ENCODE measurements at places on chromosomes 12 and 14. TPM values are rescaled to one million over a fixed set of nuclear protein-coding genes. Genes with fewer than 3 reads are reported as not detected.

OTX2 gene
- not detected for total RNA-seq

CIROP gene
- not detected for total RNA-seq

CCDC175 gene
- not detected for total RNA-seq

PTGDR gene
- total RNA-seq: not detected

NEK9 gene
- total RNA-seq: 34.0 TPM

TMTC1 gene
- total RNA-seq: 0.04 TPM

SYT1 gene
- 5.6 TPM for total RNA-seq

RSRC2 gene
- 53.7 TPM for total RNA-seq

SLIRP gene
- 483 TPM for total RNA-seq

NEMP1 gene
- total RNA-seq: 15.6 TPM

ACVRL1 gene
- 0.11 TPM for total RNA-seq

ABCC9 gene
- 0.02 TPM for total RNA-seq

PMCH gene
- total RNA-seq: not detected

NRIP2 gene
- total RNA-seq: not detected

PLEKHG3 gene
- 25.4 TPM for total RNA-seq

SLC5A8 gene
- not detected for total RNA-seq

MMP19 gene
- total RNA-seq: 0.29 TPM

HNF1A gene
- 2.8 TPM for total RNA-seq

OAS2 gene
- total RNA-seq: 0.08 TPM

P2RX7 gene
- total RNA-seq: not detected

XRCC3 gene
- total RNA-seq: 28.4 TPM

PPFIA2 gene
- total RNA-seq: not detected

SERPINA12 gene
- not detected for total RNA-seq

METTL17 gene
- total RNA-seq: 69.2 TPM

AMDHD1 gene
- total RNA-seq: 2.3 TPM

HCAR1 gene
- 0.08 TPM for total RNA-seq

ALDH1L2 gene
- total RNA-seq: 4.7 TPM

CCDC177 gene
- total RNA-seq: 0.04 TPM

IGF1 gene
- total RNA-seq: not detected

PLD4 gene
- not detected for total RNA-seq

PPM1H gene
- total RNA-seq: 9.8 TPM

ZFP36L1 gene
- total RNA-seq: 177 TPM

APOLD1 gene
- total RNA-seq: 0.45 TPM

SPIC gene
- not detected for total RNA-seq

All from A549 treated with dexamethasone at 1 μM for 4 hours (cell line).